ENCODE measurements at places on chromosomes 5 and 9. TPM values are rescaled to one million over a fixed set of nuclear protein-coding genes. Genes with fewer than 3 reads are reported as not detected.

Gene POU5F2
- polyA plus RNA-seq = not detected

DNA sequence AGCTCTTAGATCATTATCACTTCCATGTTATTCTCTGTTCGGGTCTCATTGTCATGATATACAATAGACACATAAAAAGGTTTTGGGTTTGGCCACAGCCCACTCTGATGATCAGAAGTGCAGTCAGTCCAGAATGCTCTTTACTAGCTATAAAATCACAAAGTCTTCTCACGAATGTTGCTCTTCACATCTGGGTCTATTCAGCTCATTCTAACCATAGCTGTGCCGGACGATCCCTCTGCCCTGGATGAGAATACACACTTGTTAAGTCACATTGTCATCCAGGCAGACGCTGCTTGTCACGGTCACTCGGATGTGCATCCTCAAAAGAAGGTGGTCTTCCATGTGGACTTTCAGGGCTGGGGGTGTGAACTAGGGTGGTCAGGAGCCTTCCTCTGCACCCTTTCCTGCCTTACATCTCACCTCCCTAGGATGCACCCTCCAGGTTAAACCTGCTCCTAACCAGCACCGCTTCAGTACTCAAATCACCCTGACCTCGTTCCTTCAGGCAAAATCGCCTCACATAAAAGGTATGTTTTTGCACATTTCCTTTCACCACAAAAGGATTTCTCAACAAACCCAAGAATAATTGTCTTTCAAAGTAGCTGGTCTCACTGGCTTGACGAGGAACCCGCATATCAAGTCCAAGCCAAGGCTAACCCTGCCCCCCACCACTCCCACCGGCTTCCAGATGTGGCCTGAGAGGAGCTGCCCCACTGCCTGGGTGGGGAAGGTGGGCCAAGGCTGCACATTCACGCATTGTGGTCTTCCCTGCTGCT lies 21.9 kb downstream of the ANKH start:
- DNase-seq = no peak

- DNase-seq = no peak
Measured at GRCh38 chr9:80163889-80164288, 592.1 kb downstream of the TLE4 start.

Gene GABRG2
- not detected for polyA plus RNA-seq

- no peak for DNase-seq
Measured at GRCh38 chr9:71120501-71121247, 747 bp downstream of the TRPM3 start.

DNA sequence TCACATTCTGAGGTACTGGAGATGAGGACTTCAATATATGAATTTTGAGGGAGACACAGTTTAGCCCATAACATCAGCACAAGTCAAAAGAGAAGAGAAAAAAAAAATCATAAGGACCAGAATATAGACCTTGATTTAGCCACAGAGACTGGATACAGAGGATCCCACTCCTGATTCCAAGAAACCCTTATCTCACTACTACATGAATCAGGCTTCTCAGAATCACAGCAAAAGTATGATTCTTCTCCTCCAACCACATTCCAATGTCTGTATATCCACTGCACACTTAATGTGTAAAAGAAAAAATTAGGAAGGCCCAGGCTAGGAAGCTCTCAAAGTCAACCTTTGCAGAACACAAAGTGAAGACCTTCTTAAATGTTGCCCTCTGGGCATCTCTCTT lies 610.9 kb downstream of the DTWD2 start:
- no peak for DNase-seq

Gene ST8SIA4
- polyA plus RNA-seq = 0.54 TPM

Gene FAM221B
- polyA plus RNA-seq = not detected

DNA sequence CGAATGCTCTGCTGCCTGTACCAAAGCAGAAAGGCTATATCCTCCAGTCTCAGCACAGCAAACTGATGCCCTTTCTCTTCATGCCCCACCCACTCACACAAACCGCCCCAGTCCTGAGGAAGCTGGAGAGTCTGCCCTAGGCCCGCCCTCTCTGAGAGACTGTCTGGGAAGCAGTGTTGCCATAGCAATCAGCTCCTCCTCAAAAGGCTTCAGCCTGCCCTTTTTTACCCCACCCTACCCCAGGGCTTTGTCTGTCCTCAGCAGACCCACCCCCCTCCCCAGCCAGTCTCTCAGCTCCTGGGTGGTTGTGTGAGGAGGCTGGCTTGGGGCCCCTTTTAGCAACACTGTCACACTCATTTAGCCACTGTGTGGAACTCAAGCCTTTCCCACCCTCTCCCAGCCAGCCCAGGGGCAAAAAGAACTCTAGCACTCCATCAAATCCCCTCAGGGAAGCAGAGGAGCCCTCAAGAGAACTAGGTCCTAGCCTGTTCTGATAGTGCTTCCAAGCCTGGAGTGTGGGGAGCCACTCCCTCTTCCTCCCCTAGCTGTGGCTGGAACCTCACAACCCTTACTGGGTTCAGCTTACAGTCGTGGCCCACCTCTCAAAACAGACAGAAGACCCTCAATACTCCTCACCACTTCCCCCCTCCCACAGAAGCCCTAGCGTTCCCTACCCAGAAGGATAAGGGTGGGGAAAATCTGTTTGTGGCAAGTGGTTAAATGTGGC lies 1.4 kb downstream of the ATOSB start:
- no peak for DNase-seq

DNA sequence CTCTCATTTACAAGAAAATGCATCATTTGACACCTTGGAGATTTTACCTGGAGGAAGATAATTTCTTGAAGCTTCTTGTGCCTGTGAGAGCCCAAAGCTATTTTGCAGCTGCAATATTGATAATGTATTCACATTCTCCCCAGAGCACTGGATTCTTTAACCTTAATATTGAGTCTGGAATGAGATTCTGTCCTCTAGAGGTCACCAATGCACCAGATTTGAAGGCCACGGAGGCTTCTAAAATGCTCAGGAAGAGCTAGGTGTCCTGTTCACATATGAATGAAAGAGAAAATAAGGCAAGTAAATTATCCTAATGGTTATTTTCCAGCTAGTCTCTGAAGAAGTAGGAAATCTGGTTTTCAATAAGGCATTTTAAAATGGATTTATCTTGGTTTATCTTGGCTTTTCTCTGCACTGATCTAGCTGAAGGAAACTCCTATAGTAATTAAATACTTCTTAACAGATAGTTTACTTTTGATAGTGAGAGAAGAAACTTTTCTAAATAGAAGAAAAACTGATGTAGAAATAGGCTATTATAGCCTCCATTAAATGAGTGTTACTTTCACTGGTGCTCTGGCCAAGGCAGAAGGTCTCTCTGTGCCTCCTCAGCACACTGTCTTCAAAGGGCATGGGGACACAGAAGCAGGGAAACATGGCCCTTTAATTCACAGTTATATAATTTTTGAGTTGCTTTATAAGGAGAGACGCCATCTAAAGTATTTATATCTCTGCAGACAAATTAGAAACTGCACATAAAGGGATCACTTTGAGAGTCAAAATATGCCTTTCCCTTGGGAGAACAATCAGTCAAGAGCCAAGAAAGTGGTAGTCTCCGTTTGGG lies 297.0 kb upstream of the ACTBL2 start:
- DNase-seq = peak; percentile 35

DNA sequence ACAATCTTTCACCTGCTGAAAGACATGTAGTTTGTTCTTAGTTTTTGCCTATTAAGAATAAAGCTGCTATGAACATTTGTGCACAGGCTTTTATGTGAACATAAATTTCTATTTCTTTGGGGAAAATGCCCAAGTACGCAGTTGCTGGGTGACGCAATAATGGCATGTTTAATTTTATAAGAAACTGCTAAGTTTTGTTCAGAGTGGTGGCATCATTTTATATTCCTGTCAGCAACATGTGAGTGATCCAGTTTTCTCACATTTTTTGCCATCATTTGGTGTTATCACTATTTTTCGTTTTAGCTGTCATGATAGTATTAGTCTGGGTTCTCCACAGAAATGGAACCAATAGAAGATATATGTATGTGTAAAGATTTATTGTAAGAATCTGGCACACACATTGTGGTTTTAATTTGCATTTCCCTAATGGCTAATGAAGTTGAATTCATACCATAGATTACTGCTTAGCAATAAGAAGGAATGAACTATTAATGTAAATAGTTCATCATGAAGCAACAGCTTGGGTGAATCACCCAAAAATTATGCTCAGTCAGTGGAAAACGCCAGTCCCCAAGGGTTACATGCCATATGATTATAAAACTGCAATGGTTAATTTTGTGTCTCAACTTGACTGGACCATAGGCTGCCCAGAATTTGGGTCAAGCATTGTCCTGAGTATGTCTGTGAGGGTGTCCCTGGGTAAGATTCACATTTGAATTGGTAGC lies 358.6 kb downstream of the MSX2 start:
- DNase-seq = no peak

DNA sequence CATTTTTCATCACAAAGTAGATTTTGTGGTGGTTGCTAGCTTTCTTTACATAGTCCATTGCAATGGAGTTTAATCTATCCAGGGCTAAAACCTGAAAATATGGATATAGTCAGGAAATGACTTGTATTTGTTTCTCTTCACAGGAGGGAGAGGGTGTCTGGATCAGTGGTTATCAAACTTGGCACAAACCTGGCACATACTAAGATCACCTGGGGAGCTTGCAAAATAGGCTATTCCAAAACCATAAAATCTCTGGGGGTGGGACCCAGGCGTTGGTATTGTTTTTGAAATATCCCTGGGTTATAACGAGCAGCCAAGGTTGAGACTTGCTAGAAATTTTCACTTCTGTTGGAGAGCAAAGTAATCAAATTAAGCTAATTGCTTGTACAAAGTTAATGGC lies 179.9 kb downstream of the PCSK1 start:
- DNase-seq = no peak

GRCh38 chr5:53120165-53120564 lies 10.6 kb upstream of the MOCS2 start:
- no peak for DNase-seq

Gene ABLIM3
- polyA plus RNA-seq = 3.0 TPM

Gene IL3
- not detected for polyA plus RNA-seq

DNA sequence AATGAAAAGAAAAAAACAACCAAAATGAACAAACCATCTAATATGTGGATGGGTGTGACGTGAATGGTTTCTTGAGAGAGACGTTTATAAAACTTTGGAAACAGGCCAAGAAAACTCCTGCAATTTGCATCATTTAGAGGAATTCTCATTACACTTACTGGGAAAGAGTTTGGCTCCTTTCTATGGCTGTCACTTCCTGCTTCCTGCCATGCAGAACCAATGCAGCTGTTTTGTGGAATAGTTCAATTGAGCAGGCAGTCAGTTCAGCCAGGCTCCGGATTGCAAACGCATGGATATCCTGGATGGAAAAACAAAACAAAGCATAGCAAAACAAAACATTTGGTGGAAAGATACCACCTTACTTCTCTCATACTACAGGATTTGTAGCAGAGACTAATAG lies 36.6 kb downstream of the FAM114A2 start:
- no peak for DNase-seq

Gene FAM169A
- polyA plus RNA-seq = 5.8 TPM

- no peak for DNase-seq
Measured at GRCh38 chr5:135441919-135442318, 5.2 kb downstream of the DCANP1 start.

DNA sequence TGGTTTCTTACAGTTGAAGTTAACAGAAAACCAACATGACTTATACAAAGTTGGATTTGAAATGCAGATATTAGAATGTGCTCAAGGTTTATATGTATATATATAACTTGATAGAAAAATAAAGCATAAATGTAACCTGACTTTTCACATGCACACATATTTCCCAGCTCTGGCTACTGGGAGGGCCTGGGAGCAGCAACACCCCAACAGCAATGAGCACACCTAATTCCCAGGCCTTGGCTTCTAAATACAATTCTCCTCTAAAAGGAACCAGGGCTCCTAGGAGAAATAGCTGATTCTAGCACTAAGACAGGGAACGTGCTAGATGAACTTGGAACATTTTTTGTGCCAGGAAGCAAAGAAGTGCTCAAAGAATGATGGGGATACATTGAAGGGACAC lies 42.1 kb downstream of the DENND1A start:
- no peak for DNase-seq

GRCh38 chr9:12777121-12778022 lies 2.6 kb downstream of the LURAP1L start:
- no peak for DNase-seq

- no peak for DNase-seq
Measured at GRCh38 chr5:158039911-158040347, 181.0 kb upstream of the CLINT1 start.

GRCh38 chr9:72312386-72312987 lies 52.5 kb downstream of the ZFAND5 start:
- no peak for DNase-seq

- no peak for DNase-seq
Measured at GRCh38 chr5:1005904-1006655, 2.5 kb upstream of the NKD2 start.

- DNase-seq = no peak
Measured at GRCh38 chr9:16013366-16013765, 460.5 kb downstream of the CCDC171 start.

DNA sequence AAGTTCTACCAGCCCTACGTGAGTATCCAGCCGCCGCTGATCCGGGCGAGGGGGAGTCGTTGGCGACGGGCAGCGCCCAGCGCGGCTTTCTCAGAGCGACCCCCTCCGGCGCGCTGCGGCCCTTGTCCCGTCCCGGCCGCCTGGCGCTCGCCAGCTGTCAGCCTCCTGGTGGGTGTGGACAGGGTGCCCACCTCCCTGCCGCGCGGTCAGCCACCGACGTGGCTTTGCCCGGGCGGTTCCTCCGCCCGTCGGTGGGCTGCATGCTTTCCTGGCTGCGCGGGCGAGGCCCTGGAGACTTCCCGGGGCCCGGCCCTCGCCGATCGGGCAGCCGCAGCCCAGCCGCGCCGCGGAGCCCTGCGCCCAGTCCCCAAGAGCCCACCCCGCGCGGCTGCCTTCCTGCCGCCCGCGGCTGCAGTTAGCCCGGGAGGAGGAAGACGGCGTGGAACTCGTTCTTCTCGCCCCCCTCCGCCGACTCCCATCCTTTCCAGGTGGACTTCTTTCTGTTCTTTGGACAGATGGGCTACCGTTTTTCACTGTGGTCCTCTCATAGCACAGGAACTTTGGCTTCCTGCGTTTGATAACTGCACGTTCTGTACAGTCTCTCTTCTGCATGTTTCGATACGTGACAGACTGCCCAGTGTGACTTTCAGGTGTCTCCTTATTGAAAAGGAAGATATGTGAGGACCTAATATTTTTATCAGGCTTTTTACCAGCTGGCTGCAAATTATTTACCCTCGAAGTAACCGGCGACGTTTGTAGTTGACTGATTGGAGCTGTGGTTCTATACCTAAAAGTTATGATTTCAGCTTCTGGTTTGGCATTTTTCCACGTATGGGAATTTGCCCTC lies 577 bp downstream of the AP3S1 start:
- peak; percentile 79 for DNase-seq

Gene GFI1B
- polyA plus RNA-seq = not detected

Data from A549 (cell line).